ENCODE measurements at places on chromosomes 7 and 10. TPM values are rescaled to one million over a fixed set of nuclear protein-coding genes. Genes with fewer than 3 reads are reported as not detected.
A peak's percentile ranks its signal among the peaks of the same experiment; 100 is the strongest.

DNA sequence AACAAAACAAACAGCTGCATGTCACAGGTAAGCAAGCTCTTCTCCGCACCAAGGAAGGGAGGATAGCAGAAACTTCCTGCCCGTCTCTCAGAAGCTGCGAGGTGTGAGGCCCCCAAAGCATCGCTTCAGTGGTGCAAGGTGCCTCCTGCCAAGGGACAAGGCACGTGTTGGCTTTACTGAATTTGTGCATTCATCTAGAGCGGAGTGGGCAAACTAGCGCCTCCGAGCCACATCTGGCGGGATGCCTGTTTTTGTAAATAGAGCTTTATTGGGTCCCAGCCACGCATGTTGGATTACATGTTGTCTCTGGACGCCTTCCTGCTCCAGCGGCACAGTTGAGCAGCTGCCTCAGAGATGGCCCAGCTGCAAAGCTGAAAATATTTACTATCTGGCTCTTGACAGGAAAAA is 27.7 kb downstream of the PHYH start:
- no peak for DNase-seq

DNA sequence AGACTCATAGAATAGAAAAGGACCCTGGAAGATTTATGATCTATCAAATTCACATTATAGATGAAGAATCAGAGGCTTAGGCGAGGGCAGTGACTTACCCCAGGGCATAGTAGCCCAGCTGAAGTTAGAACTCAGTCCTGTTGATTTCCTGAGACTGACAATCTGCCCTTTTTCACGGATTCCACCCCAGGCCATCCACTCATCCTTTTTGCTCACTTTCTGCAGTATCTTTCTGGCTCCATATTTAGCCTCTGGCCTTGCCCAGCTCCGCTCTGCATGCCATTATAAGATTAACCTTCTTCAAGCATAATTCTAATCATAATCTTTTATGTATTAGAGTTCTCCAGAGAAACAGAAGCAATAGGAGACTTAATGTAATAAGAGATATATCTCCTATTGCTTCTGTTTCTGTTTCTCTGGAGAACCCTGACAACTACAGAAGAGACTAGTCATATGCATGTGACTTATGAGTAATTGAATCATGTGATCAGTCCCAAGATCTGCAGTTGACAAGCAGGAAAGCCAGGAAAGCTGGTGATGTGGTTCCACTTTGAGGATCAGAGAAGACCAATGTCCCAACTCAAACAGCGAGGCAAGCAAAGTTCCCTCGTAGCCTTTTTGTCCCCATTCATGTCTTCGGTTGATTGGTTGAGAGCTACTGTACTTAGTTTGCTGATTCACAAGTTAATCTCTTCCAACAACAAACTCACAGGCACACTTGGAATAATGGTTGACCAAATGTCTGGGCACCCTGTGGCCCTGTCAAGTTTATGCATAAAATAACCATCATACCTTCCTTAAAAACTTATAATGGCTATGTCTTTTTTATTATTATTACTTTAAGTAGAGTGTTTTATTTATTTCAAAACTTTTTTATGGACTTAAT is 412.1 kb downstream of the SUGCT start:
- no peak for DNase-seq

- no peak for DNase-seq
Observed at GRCh38 chr10:103752680-103753248, 102.6 kb downstream of the SH3PXD2A start.

COL13A1 gene
- 0.89 TPM for total RNA-seq

DNA sequence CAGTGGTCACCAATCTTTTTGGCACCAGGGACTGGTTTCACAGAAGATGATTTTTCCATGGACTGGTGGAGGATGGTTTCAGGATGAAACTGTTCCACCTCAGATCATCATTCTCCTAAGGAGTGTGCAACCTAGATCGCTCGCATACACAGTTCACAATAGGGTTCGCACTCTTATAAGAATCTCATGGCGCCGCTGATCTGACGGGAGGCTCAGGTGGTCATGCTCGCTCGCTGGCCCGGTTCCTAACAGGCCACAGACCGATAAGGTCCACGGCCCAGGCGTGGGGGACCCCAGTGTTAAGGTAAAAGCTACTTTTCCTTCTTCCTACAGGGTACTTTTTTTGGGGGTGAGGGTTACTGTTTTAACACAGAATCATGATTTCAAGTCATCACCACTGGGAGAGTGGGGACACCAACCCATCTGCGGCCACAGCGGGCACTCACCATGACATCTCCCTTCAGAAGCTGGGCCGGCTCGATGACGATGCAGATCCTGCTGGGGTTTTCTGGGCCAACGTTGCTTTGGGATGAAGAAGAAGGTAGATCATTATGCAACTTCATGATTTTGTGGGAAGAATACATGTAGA is 170.5 kb downstream of the TNS3 start:
- no peak for DNase-seq

GRCh38 chr7:90968871-90969270 is 295.4 kb upstream of the FZD1 start:
- DNase-seq: no peak

DNA sequence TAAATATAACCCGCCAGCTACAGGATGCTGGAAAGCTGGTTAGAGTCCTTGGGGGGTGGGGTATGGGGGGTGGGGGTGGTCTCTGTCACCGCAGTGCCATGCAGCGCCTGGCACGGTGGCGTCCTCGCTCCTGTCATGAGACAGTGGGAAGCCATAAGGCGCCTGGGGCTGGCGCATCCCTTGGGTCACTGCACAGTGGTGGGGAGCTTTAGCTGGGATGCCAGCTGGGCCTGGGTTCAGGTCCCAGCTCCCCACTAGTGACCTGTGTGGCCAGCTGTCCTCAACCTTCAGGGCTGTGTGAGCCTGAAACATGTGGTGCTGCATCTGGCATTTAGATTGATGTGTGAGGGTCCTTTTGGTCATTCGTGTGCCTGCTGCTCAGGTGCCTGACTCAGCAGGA is 93.9 kb downstream of the BMS1 start:
- no peak for DNase-seq

ELMO1 gene
- total RNA-seq: 13.5 TPM

GRCh38 chr7:29146057-29146706 is at the start of gene CPVL:
CPVL (minus strand) TSS chr7:29146537; CDS start chr7:29121061, 25,476 bp downstream.
- peak; percentile 33 for DNase-seq

NRP1 gene
- total RNA-seq: 27.9 TPM

GPER1 gene
- total RNA-seq: 0.20 TPM

- no peak for DNase-seq
Observed at GRCh38 chr10:57621466-57621865, 646.2 kb downstream of the IPMK start.

ABHD11 gene
- 30.6 TPM for total RNA-seq

- no peak for DNase-seq
Observed at GRCh38 chr7:1800902-1801301, 130.8 kb downstream of the ELFN1 start.

- DNase-seq: no peak
Observed at GRCh38 chr10:12689893-12690292, 311.6 kb downstream of the CCDC3 start.

HGF gene
- 8.0 TPM for total RNA-seq

GRCh38 chr7:123864436-123864835 is 19.5 kb downstream of the HYAL4 start:
- DNase-seq: no peak

GRCh38 chr7:134795231-134795630 is 15.8 kb downstream of the CALD1 start:
- no peak for DNase-seq

- no peak for DNase-seq
Observed at GRCh38 chr7:130141884-130142653, 63.1 kb downstream of the TMEM209 start.

DNA sequence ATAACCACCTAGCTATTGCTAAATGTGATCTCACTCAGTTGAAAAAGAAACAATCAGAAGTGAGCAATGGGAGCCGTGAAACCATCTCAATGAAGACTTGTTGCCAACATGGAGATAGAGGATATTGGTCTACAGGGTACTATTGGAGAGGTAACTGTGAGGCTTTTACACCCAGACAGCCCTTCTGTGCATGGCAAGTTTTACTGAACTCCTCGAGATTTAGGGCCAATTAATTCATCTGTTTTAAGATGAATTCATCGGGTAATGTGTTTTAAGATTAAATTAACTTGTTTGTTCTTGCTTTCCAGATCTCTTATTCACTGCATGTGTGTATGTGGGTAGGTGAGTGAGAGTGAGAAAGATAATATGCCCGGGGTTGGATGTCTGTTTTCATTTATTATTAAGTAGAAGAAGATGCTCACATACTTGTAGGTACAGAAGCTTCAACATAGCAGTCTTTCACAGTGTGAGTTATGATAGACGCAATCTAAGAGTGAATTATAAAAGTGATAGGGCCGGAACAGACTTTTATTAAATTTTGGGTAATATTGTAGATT is 323.8 kb downstream of the EXOC4 start:
- no peak for DNase-seq

C10orf95 gene
- 0.37 TPM for total RNA-seq

HOXA3 gene
- 0.75 TPM for total RNA-seq

DNA sequence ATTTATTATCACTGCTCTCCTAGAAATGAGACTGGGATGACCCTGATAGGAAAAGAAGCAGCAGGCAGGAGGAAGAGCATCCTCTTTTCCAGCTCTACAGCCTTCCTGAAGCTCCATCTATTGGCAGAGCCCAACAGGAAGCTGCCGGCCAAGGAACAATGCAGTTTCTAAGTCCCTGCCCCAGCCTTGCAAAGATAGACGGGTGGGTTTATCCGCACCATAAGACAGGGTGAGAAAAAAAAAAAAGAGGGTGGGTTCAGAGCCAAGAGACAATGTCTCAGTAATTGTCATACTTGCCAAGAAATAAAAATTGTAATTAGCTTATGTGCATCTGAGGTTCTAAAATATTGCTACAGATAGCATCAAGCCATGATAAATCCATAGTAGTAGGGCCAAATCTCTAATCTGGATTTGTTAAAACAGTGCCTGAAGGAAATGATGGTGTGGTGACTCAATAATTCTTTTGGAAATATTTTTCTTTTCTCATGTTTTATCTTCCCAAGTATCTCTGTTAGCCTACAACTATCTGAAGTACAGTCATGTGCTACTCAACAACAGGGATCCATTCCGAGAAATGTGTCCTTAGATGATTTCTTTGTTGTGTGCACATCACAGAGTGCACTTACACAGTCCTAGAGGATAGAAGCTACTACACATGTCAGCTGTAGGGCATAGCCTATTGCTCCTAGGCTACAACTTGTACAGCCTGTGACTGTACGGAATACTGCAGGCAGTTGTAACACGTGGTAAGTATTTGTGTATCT is 242.9 kb upstream of the CXCL12 start:
- DNase-seq: no peak

VIM gene
- 150 TPM for total RNA-seq

H2AZ2 gene
- total RNA-seq: 55.6 TPM

DNA sequence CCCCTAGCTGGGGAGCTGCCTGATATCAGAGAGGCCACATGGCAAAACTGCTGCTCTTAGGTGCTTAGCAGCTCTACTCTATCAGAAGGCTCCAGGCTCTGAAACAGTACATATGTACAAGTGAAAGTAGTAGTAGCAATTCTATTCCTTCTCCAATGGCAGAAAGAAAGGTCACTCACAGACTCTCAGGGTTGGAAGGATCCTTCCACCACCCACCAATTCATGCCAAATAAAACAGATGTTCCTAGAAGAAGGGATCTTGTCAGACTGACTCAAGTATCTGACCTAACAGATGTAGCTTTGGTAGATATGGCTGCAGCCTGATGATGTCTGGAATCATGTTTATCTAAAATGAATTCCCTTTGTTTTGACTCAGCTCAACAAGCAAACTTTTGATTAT is 8.0 kb upstream of the ALDH18A1 start:
- no peak for DNase-seq

CHN2 gene
- 19.6 TPM for total RNA-seq

DNA sequence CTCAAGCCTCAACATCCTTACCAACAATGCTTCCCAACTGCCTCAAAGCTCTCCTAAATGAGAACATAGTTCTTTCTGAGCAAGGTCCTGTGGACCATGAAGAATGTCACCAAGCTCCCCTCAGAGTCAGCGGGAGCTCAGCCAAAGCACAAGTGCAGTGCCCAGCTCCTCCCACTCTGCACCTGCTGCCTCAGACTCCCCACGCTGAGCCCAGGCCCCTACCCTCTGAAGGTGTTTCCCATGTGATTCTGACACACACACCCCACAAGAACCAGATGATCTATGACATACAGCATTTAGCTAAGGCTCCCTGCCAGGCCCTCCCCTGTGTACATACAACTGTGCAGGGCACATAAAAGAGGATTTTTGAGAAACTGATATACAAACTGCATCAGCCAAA is 19.2 kb downstream of the ERCC6 start:
- DNase-seq: no peak

GRCh38 chr7:16891338-16891737 is 9.6 kb upstream of the AGR3 start:
- peak; percentile 28 for DNase-seq

POM121L12 gene
- total RNA-seq: not detected

- no peak for DNase-seq
Observed at GRCh38 chr7:141950806-141951205, 4.0 kb upstream of the CLEC5A start.

GRCh38 chr7:7499892-7500291 is 35.8 kb downstream of the COL28A1 start:
- DNase-seq: no peak

- DNase-seq: peak; percentile 83
Observed at GRCh38 chr10:48655411-48656240, 29.0 kb upstream of the WDFY4 start.

Measured in pancreas (tissue), 10 donors.